A549 treated with CpdA at 1 μM for 4 hours (cell line): ENCODE measurements at places on chromosomes 2 and 18. TPM values are rescaled to one million over a fixed set of nuclear protein-coding genes. Genes with fewer than 3 reads are reported as not detected.

KIAA2012 gene
- total RNA-seq: not detected in 5 replicates

TTC39C gene
- 10.1 to 12.3 TPM (median 10.5 TPM) in 5 replicates for total RNA-seq

MAP3K20 gene
- 31.0 to 44.2 TPM (median 37.7 TPM) in 5 replicates for total RNA-seq

CD28 gene
- total RNA-seq: not detected in 5 replicates
